Bronchial smooth muscle cell (primary cell): ENCODE measurements at places on chromosomes 7 and 10. TPM values are rescaled to one million over a fixed set of nuclear protein-coding genes. Genes with fewer than 3 reads are reported as not detected.

UBE2D4 gene
- 4.7 and 12.1 TPM in 2 replicates for total RNA-seq

FAM221A gene
- 0.60 and 0.95 TPM in 2 replicates for total RNA-seq

AKR1E2 gene
- total RNA-seq, result 3.8 and 9.3 TPM in 2 replicates

MMRN2 gene
- 1.5 and 4.6 TPM in 2 replicates for total RNA-seq

CTTNBP2 gene
- total RNA-seq, result 11.3 and 16.3 TPM in 2 replicates

ZCCHC24 gene
- total RNA-seq, result 29.6 and 35.1 TPM in 2 replicates
